HTR-8/SVneo (cell line): ENCODE measurements at places on chromosomes 12 and 14.

DNA sequence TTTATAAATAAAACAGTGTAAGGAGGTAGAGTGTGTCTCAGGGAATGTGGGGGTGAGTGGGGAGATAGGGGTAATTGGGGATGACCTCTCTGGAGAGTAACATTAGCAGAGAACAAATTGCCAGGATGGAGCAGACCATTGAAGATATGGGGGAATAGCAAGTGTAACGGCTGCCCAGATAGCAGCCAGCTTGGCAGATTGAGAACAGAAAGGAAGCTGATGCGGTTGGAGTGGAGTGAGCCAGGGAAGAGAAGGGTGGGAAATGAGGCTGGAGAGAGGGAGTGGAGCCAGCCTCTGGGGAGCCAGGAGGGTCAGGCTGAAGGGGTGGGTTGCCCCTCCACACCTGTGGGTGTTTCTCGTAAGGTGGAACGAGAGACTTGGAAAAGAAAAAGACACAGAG, 5.6 kb upstream of the ADCK1 start:
- no peak for DNase-seq

GRCh38 chr14:96108061-96108795, 69.1 kb downstream of the C14orf132 start:
- no peak for DNase-seq

GRCh38 chr14:100972118-100972897, 68.8 kb upstream of the RTL1 start:
- DNase-seq = no peak

GRCh38 chr12:111393700-111394300, 11.9 kb upstream of the SH2B3 start:
- no peak for DNase-seq

GRCh38 chr14:38761033-38761432, 342.0 kb downstream of the SEC23A start:
- DNase-seq = no peak

DNA sequence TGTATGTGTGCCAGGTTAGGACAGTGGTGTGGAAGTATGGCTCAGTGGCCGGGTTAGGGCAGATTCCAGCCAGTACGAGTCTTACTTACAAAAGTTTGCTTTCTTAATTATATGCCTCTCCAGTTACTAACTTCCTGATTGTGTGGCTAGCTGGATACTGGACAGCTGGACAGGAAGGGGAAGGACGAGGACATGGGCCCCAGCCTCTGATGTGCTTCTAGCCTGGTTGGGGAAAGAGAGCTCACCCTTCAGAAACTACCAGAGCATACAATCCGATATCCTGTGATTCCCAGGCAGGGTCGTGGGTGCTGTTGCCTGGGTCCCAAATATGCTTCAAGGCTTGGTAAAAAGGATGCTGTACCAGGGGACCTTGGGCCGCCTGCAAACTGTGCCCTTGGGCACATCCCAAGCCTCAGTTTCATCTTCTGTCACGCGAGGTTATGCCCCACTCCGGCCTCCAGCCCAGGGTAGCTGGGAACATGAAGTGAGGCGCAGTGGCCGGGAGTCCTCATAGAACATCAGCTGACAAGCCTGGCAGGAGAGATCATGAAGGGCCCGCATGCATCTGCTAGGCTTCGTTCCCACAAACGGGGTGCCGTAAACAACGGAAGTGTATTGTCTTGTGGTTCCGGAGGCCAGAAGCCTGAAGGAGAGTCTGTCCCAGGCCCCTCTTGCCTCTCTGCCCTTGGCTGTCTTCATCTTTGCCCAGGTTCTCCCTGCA, 23.2 kb upstream of the RIN3 start:
- no peak for DNase-seq

- no peak for DNase-seq
Observed at GRCh38 chr14:101276309-101277091, 284.8 kb upstream of the DIO3 start.

DNA sequence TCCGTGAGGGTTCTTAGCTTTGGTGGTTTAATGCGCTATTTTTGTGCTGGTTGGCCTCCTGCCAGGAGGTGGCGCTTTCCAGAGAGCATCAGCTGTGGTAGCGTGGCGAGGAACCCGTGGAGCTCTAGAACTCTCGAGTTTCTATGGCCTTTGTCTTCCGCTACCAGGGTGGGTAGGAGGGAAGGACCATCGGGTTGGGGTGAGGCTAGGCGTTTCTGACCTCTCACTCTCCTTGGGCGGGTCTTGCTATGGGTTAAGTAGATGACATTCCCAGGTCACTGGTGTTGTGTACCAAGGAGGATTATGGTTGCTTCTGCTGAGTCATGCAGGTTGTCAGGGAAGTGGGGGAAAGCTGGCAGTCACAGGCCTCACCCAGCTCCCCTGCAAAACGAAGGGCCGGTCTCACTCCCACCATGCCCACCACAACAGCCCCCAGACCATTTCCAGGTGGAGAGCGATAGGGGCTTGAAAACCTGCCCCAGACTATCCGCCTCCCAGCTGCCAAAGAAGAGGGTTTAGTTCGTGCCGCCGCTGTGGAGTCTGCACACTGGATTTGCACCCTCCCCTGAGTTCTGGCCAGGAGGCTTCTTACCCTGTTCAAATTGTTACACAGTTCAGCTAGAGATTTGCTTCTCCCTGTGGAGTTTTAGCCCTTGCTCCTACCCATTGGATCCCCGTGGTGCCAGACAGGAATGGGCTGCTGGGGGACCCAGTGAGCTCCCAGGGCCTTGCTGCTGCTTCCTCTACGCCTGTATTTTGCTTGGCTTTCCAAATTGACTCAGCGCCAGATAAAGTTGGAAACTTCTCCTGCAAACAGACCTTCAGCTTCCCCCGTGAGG, 21.9 kb downstream of the RNFT2 start:
- no peak for DNase-seq
